ENCODE measurements at places on chromosomes 16 and 17. TPM values are rescaled to one million over a fixed set of nuclear protein-coding genes. Genes with fewer than 3 reads are reported as not detected.

HBA1 gene
- polyA plus RNA-seq: 12.1 TPM

LRRC46 gene
- 0.90 TPM for polyA plus RNA-seq

KRT15 gene
- polyA plus RNA-seq: not detected

PRSS36 gene
- 1.4 TPM for polyA plus RNA-seq

TBC1D3H gene
- not detected for polyA plus RNA-seq

PROCA1 gene
- 2.7 TPM for polyA plus RNA-seq

INCA1 gene
- 0.36 TPM for polyA plus RNA-seq

ARMC7 gene
- polyA plus RNA-seq: 4.5 TPM

TPSB2 gene
- polyA plus RNA-seq: not detected

PYY gene
- polyA plus RNA-seq: not detected

GP1BA gene
- 0.26 TPM for polyA plus RNA-seq

All from IgD-negative memory B cell (primary cell).